ENCODE measurements at places on chromosomes 1 and 21.

DNA sequence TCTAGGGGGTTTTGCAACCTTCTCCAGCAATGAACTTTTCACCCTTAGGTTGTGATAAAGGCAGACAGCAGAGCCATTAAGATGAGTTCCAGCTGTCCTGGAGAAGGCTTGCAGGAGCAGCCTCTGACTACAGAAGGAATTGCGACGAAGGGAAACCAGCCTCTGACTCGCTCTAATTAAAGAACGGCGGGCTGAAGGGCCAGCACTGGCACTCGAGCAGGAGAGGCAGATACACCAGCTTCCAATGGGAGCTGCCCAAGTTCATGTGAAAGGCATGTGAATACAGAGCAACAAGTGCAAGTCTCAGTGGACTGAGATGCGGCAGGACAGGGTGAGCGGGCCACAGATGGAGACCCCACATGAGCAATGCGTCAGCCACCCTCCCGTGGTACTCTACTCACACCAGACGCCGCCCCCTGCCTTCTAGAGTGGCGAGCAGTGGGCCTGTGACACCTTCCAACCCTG, 15.7 kb downstream of the RCC2 start:
- DNase-seq, result no peak

DNA sequence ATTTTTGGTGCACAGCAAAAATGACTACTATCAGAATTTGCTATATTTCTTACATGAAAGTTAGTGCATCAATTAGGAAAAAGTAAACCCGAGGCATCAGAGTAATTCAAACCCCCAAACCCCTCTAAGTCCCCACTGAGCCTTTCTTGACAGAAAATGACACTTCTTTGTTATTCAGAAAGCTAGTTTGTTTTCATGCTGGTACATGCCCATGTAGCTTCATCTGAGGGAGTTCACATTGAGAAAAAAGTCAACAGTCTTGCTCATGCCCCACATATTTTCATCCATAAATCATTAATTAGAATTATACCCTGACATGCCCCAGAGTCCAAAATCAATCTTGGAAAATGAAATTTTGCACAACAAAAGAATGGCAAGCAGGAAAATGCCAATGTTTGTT, 39.9 kb upstream of the PDC start:
- no peak for DNase-seq

- no peak for DNase-seq
Measured at GRCh38 chr1:226095286-226095685, 32.8 kb downstream of the H3-3A start.

GRCh38 chr1:185632659-185633423, 101.3 kb upstream of the HMCN1 start:
- no peak for DNase-seq

DNA sequence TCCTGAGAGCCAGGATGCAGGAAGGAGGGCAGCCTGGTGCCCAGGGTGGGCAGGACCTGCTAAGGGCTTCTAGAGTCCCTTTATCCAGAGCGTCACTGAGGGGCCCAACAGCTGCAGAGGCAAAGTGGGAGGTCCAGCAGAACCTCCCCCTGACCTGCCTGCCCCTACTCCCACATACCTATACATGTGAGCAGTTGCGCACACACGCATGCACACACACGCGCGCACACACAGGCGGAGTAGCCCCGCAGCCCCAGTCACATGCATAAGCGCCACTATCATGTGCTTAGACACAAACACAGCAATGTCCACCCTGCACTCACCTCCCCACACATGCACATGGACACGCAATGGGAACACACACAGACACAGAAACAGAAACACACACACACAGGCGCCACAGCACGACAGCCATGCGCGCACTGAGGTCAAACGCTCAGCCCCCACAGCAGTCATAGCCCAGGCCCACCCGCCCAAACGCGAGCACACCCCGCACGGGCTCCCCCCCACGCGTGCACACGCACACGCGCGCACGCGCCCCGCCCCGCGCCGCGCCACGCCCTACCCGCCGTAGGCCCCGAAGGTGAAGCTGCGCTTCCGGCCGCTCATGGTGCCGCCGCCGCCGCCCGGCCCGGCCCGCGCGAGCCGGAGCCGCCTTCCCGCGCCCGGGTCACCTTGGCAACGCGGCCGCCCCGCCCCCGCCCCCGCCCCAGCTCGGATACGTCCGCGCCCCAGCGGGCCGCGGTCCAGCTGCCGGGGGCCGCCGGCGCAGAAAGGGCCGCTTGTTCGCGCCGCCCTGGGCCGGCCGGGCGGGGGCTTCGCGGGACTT, 17.7 kb downstream of the RAP1GAP start:
- peak; percentile 83 for DNase-seq

- no peak for DNase-seq
Measured at GRCh38 chr1:157288996-157289395, 150.8 kb upstream of the ETV3 start.

DNA sequence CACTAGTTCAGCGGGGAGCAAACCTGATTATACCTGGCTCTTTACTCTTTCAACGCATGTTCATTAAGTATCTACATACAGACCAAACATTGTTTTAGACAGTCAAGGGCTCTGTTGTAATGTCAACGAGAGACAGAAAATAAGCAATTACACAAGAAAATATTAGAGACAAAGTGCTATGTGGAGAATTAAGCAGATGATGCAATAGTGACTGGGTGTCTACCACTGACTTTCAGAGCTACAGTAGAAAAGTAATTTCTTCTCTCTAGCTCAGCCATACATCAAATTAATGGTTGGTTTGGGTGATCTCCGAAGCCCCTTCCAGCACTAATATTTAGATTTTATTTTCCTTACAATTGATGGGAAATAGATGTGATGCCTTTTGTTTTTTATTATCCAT, 23.3 kb downstream of the FYB2 start:
- DNase-seq, result no peak
